ENCODE measurements at places on chromosomes 12 and 14. TPM values are rescaled to one million over a fixed set of nuclear protein-coding genes. Genes with fewer than 3 reads are reported as not detected.

DBX2 gene
- total RNA-seq, result not detected

SLC6A13 gene
- 0.69 TPM for total RNA-seq

OVCH1 gene
- not detected for total RNA-seq

AKAP6 gene
- total RNA-seq, result 6.5 TPM

UBC gene
- 832 TPM for total RNA-seq

C1R gene
- 472 TPM for total RNA-seq

BEGAIN gene
- 11.0 TPM for total RNA-seq

PLEKHD1 gene
- 0.08 TPM for total RNA-seq

AJUBA gene
- total RNA-seq, result 13.7 TPM

RNF212B gene
- total RNA-seq, result not detected

TRHDE gene
- 23.4 TPM for total RNA-seq

C14orf39 gene
- total RNA-seq, result 0.74 TPM

All from ovary (tissue), 10 donors.